Temporal lobe (tissue), 4 donors: ENCODE measurements at places on chromosomes 5 and 9. TPM values are rescaled to one million over a fixed set of nuclear protein-coding genes. Genes with fewer than 3 reads are reported as not detected.

WDR31 gene
- total RNA-seq, result 2.7 TPM

CDO1 gene
- total RNA-seq, result 62.7 TPM

PTPRD gene
- total RNA-seq, result 205 TPM

PCDHB11 gene
- total RNA-seq, result 8.9 TPM
